ENCODE measurements at places on chromosomes 3 and 15.

DNA sequence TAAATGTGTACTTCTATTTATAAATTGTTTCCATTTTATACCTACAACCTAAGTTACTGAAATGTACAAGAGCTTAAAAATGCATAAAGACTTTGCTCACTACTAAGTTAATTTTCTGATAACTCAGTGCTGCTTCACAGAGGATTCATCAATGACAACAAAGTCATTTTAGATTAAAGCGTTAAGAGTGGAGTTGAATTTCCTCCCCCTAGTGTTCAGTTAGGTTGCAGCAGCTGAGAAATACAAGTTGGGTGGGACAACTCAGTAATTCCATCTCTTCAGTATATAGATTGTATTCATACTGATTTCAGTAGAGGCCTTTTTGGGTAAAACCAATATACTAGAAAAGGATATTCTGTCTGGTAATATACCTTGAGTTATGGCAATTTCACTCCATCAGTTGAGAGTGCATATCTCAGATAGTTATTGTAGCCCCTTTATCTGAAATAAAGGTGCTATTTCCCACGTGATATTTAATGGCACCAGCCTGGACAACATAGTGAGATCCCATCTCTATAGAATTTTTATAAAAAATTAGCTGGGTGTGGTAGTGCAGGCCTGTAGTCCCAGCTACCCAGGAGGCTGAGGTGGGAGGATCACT lies 6.9 kb upstream of the RPL35A start:
- DNase-seq, result no peak

GRCh38 chr15:26631894-26632293 lies 141.0 kb downstream of the GABRB3 start:
- DNase-seq, result no peak

DNA sequence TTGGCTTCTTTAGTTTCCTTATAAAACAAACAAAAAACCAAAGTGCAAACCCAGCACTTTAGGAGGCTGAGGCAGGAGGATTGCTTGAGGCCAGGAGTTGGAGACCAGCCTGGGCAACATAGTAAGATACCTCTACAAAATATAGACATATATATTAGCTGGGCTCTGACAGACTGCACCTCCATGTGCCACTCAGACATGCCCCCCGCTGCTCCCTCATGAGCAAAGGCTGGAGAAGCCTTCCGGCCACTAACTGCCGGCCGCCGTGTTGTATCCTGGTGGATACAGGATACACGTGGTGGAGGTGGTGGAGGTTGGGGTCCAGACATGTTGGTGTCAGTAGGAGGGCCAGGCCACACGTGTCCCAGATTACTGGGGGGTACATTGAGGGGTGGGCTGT lies 29.4 kb upstream of the CCR4 start:
- no peak for DNase-seq

DNA sequence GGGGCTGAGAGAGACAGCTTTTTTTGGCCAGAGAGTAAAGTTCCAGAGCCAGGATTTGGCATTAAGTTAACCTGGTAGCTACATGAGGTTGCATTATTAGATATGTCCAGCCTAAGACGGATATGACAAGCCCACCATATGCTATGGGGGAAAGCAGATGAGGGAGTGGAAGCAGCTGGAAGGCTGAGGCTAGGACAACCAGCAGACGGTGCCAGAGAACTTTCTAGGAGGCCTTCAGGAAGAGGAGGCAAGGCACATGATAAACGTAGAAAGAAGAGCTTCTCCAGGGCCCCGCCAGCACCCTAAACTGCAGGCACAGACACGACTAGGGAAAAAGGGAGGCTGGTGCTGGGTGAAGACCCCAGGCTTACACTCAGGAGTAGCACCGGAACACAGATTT lies 87.0 kb downstream of the CTNNB1 start:
- no peak for DNase-seq

- DNase-seq, result no peak
Observed at GRCh38 chr3:17535274-17535673, 207.2 kb downstream of the TBC1D5 start.

DNA sequence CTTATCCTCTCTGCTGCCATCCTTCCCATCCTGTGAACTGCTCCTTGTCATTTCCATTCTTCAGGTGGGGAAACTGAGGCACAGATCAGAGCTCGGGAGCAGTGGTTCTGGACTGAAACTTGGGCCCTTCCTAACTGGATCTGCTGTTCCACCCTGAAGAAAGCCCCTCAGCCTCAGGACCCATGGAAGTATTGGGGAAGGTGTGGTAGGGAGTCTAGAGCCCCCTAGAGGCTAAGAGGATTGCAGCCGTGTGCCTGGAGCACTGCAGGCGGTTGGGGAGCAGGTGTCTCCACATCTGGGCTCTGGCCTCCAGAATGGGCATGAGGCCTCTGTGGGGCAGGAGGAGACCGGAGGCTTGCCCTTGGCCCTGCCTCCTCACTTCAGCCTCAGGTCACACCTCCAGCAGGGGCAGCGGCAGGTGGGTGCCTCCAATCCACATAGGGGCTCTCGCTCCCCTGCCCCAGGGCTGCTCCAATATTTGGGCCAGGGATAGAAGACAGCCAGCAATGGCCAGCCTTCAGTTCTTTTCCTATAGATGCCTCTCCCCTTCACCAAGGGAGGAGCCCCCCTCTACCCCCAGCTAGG lies 28.1 kb downstream of the DNAJB8 start:
- no peak for DNase-seq
